Stimulated activated CD4-positive, alpha-beta T cell treated with anti-CD3 and anti-CD28 coated beads, Interleukin-4, amount 100 ng/mL, for 48 hours (primary cell): ENCODE measurements at places on chromosomes 2 and 18.

GRCh38 chr2:216548901-216549331 lies 50.3 kb downstream of the RPL37A start:
- DNase-seq = no peak

- DNase-seq = no peak
Measured at GRCh38 chr2:197124639-197125390, 185.8 kb downstream of the ANKRD44 start.

GRCh38 chr18:45073556-45073955 lies 392.9 kb downstream of the SETBP1 start:
- DNase-seq = no peak

DNA sequence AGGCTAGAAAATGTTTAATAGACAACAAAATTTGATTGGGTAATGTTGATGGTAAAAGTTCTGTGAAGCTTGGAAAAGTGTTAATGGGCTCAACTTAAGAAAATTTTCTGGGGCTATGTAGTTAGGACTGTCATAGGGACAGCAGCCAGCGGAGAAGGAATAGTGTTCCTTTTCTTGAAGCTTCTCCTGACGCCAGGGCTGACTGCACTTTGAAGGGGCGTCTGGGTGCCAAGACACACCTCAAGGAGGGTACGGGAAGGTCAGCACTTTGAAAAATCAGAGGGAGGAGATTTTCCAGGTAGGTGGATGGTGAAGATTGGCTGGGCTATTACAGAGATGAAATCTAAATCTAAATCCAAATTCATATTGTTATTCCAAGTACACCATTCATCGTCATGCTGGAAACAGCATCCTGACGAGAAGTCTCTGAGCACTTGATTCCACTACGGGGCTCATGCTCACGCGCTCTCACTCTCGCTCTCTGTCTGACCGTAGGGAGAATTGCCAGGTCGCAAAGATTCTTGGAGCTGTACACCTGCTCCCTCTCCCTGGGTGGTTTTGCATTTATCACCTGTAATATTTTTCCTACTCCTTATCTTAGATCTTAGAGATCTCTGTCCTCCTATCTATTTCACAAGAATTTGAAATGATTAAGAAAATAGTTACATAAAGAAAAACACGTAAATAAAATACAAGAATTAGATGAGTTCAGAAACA lies 91.0 kb downstream of the ITGB1BP1 start:
- no peak for DNase-seq

- no peak for DNase-seq
Measured at GRCh38 chr2:62321380-62322289, 125.7 kb downstream of the B3GNT2 start.

DNA sequence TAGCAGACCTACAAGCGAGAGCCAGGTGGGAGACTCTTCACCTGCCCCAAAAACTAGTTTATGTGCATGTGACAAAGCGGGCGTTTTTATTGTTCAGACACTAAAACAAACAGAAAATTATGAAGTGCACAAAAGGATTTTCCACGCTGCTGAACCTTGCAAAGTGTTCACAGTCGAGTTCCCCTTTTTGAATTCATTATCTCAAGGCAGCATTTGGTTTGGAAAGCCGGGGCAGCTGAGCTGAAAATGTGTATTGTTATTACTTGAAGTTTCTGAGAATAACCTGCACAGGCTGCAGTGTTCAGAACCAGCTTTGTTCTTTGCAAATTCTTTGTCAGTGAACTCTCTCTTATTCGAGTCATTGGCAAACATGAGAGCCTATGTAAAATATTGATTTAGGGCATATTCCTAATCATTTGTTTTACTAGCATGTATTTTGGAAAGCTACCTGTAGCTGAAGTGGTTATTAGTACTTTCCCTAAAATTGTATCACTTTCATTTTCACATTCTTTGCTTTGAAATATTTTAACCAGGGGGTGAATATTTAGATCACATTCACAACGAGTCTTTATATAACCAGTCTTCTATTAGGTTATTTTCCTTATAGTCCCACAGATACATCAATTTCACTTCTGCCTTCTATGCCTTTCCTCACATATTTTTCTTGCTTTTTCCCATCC lies 59.5 kb downstream of the LRRTM1 start:
- no peak for DNase-seq

GRCh38 chr18:59990121-59990823 lies 90.5 kb downstream of the PMAIP1 start:
- no peak for DNase-seq

DNA sequence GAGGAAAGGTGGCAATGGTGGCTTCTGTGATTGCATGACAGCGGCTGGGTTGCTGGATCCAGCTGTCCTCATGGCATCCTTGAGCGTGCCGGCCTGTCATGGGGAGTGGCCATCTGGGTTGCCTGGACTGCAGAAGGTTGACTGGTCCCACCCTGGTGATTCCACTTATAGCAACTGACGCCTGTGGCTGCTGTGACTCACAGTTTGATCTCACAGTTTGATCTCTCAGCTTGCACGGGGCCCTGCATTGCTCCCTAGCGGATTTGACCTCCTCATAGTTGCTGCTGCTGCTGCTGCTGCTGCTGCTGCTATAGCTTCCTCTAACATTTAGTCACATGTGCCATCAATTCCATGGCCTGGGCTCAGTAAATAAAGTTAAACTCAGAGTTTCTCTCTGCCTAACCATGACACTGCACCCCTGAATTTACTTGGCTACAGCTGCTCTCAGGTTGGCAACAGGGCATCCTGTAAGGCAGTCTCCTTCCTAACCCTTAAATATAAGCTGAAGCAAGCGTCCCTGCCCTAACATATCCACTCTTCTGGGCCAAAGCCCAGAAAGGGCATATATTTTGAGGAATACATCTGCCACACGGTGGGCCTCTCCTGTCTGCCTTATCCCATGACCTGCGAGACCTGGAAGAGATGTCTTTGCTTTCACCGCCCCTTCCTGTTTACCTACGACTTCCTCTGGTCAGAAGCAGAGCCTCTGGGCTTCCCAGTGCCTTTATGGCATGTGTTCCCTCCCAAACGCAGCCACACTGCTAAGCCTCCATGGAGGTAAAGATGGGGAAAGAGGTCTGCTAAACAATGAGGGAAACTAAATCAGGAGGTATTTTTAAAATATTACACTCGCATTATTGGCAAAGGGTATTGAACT lies 37.8 kb upstream of the CCDC150 start:
- no peak for DNase-seq
